Stimulated activated CD8-positive, alpha-beta memory T cell treated with anti-CD3 and anti-CD28 coated beads, Interleukin-4, amount 100 ng/mL, for 24 hours (primary cell): ENCODE measurements at places on chromosomes 7 and 10.

DNA sequence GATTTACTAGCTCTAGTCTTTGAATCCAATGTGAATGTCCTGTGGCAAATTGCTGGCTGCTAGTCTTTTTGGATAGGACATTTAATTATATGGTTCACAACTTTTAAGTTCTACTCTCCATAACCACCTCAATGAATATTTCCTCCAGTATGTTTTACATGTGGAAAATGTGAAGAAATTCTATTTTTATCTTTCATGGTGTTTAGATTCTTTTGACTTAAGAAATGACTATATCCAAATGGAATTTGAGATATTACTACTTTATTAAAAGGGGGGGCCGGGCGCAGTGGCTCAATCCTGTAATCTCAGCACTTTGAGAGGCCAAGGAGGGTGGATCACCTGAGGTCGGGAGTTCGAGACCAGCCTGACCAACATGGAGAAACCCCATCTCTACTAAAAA, 202.0 kb downstream of the ARL4A start:
- DNase-seq, result no peak

GRCh38 chr10:12635127-12635541, 285.8 kb downstream of the CAMK1D start:
- no peak for DNase-seq

- DNase-seq, result no peak
These were observed 20.5 kb upstream of the SGCE start for GRCh38 chr7:94676431-94676830.

DNA sequence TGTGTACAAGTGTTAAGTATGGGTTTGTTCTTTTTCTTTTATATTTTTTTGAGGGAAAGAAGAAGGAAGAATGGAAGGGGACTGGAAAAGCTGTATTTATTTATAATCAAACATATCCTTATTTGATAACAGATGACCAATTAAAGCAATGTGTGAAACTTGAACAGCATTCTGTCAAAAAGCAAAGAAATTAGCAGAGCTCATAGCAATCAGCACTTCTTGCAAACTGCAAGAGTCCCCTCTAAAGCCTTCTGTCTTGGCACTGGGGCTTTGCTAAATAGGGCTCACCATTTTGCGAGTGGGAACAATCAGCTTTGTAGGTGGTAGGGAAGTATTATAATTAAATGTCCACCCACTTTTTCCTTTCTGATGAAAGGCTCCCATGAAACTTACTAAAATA, 164.9 kb upstream of the LRRTM3 start:
- DNase-seq, result no peak
